ENCODE measurements at places on chromosomes 4 and X.

GRCh38 chr4:972651-973424, 531 bp downstream of the DGKQ start:
- peak; percentile 53 for ATAC-seq

GRCh38 chrX:111151764-111152163, 55.8 kb downstream of the PAK3 start:
- no peak for ATAC-seq

DNA sequence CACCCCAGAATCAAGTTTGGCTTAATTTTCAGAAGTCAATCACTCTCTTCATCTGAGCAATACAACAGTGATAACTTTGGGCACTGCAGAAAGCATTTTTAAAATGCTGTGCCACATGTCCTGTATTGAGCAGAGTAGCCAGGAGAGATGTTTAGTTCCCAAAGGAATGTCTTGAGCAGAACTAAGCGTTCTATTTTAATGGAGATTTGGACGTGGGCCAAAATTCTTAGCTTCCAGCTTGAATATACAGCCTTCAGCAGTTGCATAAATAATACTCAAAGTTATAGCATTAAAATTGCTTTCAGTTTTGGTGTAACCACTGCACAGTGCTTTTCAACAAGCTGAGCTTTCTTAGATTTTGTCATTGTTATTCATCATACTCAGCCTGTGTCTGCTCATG, 679.2 kb downstream of the NLGN4X start:
- ATAC-seq, result no peak

DNA sequence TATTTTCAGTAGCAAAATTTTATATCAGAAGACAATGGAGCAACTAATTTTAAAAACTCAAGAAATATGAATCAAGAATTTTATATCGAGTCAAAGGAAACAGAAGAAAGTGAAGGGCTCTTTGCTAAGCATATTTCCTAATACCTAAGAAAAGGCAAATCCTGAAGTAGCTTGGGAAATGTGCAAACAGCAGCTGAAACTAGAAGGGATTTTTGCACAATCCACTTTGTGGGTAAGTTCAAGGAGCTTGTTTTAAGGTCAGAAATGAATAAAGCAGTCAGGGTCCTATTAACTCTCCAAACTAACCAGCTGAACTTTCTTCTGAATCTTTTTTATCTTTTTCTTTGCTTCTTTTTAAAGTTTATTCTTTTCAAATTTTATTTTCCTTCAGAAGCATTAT, 500.9 kb upstream of the CXorf51A start:
- ATAC-seq, result no peak

GRCh38 chr4:171378323-171378722, 434.9 kb upstream of the GALNTL6 start:
- no peak for ATAC-seq

- ATAC-seq, result no peak
Observed at GRCh38 chr4:83709627-83710026, 173.7 kb downstream of the GPAT3 start.

DNA sequence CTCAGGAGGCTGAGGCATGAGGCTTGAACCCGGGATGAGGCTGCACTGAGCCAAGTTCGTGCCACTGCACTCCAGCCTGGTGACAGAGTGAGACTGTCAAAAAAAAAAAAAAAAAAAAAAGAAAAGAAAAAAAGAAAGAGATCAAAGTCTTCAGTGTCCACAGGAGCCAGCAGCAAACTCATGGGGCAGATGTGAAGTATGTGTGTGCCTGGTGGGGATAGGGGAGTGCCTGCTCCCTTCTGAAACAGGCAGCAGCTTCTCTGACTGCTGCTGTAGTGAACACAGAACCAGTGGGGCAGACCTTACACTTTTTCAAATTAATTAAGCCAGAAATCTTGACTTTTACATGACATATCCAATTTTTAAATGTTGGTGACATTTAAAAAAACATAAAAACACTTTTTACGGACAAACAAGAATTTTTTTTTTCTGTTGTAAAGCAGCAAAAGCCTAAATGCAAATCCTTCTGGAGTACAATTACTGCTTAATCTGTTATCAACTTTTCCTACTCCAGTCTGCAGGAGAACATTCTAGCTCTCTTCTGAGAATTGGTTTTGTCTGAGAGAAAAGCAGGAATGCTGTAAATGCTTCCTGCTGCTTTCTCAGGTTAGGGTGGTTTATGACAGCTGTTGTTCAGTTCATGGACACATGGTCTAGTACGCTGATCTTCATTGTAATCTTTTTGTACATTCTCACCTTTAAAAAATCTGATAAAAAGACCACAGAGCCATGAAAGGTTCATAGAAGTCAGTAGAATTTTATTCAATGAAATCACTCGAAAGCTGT, 311.1 kb downstream of the CAMK2D start:
- ATAC-seq, result no peak
